ENCODE measurements at places on chromosomes 2 and 18.

DNA sequence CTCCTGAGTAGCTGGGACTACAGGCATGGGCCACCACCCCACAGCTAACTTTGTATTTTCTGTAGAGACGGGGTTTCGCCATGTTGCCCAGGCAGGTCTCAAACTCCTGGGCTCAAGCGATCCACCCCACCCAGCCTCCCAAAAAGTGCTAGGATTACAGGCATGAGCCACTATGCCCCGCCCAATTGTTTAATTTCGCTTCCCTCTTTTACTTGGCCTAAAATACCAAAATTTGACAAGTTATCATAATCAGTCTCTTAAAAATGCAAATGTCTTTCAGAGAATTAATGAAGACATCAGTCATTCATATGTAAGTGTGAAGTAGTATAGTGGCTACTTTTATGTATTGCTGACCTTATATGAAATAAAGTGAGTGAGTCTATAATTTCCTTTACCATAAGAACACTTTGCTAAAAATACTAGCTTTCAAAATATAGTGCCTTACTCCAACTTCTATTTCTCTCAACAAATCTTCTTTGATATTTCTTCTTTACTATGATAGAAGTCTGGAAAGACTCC, 9.8 kb downstream of the FBXO11 start:
- DNase-seq: no peak

- no peak for DNase-seq
Observed at GRCh38 chr18:10671441-10671840, 145.6 kb downstream of the NAPG start.

DNA sequence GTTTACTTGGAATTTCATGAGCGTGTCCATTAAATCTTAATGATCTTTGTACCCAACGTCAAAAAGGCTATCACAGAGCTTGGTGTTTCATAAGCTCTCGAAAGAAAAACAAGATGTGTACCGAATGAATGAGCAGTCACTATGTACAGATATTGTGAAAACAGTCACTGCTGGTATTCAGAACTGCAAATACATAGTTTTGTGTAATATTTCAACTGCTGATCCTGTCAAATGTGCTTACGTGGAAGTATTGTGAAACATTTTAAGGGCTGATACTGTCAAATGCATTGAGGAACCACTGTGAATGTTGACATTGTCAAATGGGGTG, 184.2 kb upstream of the KLHL29 start:
- no peak for DNase-seq

- DNase-seq: peak; percentile 94
Observed at GRCh38 chr2:198314559-198315153, 510.3 kb downstream of the PLCL1 start.

- no peak for DNase-seq
Observed at GRCh38 chr2:42562474-42563144, 5.8 kb upstream of the MTA3 start.

- DNase-seq: no peak
Observed at GRCh38 chr18:33062834-33063364, 290.1 kb upstream of the KLHL14 start.

DNA sequence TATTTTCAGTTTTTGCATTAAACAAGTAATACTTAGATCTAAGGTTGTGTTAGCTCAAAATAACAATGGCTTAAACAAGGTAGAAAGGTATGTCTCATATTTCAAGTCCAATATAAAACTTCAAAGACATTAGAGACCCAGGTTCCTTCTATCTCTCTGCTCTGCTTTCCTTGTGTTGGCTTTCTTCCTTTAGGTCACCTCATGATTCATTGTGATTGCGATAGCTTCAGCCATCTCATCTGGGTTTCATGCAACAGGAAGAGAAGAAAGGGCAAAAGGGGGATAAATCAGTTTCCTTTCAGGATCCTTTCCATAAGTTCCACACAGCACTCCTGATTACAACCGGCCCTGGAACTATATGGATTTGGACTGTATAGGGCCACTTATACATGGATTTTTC, 16.0 kb upstream of the TBR1 start:
- DNase-seq: no peak

GRCh38 chr2:240597054-240597418, 10.5 kb downstream of the CAPN10 start:
- DNase-seq: no peak

GRCh38 chr18:51952844-51953243, 387.2 kb upstream of the DCC start:
- no peak for DNase-seq

GRCh38 chr2:45607701-45608100, 3.4 kb downstream of the SRBD1 start:
- peak; percentile 47 for DNase-seq

- DNase-seq: no peak
Observed at GRCh38 chr18:3329471-3329870, 67.5 kb downstream of the MYL12B start.

GRCh38 chr2:165435611-165436010, 33.9 kb upstream of the CSRNP3 start:
- DNase-seq: no peak

GRCh38 chr2:6482256-6482655, 383.5 kb downstream of the CMPK2 start:
- DNase-seq: no peak

DNA sequence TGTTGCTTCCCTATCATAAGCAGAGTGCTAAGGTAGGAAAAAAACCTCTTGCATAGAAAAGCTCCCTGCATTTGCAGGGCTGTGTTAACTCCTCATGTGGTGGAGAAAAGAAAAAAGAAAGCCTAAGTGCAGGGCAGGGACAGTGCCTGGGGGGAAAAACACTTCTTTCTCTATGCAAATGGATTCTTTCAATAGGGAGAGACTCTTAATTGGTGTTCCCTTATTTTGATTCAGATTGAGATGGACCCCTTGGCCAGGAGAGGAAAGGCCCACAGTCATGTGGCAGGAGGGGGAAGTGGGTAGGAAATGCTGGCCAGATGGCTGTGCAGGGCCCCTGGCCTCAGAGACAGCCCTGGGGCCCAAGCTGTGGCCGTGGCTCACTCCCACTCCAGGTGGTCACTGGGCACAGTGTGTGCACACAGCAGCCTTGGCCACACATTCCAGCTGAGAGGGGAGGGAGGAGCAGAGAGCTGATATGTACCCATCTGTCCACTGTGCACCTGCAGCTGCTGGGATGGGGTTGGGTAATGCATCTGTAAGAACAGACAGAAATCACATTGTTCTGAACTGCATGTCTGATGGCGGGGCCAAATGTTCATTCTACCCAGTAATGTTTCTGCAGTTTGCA, 410.4 kb downstream of the DSC3 start:
- DNase-seq: no peak

- DNase-seq: peak; percentile 82
Observed at GRCh38 chr18:57561728-57562423, 24.6 kb downstream of the FECH start.

DNA sequence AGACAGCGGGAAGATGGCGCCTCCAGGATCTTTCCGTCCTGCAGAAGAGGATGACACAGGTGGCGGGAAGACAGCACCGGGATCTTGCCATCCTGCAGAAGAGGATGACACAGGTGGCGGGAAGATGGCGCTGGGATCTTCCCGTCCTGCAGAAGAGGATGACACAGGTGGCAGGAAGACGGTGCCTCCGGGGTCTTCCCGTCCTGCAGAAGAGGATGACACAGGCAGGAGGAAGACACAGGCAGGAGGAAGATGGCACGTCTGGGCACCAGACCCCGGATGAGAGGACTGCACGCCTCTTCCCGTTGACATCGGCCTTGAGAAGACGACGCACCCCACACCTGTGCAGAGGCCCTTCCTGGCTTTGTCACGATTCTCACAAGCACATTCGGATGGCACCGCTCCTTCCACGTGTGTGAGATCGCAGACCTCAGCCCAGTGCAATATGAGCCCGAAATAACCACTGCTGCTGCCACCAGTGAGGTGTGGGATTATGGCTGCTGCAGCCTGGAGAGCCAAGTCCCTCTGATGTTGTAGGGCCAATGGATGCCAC, 79.4 kb upstream of the SNTG2 start:
- DNase-seq: no peak

DNA sequence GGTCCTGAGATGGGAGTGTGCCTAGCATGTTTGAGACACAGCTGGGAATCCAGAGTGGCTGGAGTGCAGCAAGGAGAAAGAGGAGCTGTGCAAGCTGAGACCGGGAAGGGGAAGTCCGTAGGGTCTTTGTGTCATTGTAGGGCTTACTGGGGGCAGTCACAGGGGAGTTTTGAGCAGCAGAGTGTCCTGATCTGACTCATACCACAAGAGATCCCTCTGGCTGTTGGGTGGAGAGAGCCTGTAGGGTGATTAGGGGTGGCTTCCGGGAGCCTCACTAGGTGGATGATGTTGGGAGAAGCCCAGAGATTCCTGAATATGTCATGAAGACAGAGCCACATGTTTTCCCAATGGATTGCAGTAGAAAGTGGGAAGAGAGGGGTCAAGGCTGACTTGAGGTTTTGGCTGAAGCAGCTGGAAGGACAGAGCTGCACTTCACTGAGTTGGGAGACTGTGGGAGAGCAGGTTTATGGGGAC, 30.9 kb downstream of the FHOD3 start:
- DNase-seq: no peak
